ENCODE measurements at places on chromosomes 2 and 18.

- peak; percentile 56 for DNase-seq
These were observed 9.5 kb upstream of the DUSP2 start for GRCh38 chr2:96154506-96155380.

GRCh38 chr2:119474371-119475224 is 42.9 kb downstream of the TMEM37 start:
- DNase-seq, result peak; percentile 46

- DNase-seq, result no peak
These were observed 247.8 kb downstream of the MYT1L start for GRCh38 chr2:2083113-2083758.

GRCh38 chr2:172964511-172965139 is 111.0 kb upstream of the MAP3K20 start:
- no peak for DNase-seq

- peak; percentile 37 for DNase-seq
These were observed 28.4 kb upstream of the RHOB start for GRCh38 chr2:20418519-20418918.

DNA sequence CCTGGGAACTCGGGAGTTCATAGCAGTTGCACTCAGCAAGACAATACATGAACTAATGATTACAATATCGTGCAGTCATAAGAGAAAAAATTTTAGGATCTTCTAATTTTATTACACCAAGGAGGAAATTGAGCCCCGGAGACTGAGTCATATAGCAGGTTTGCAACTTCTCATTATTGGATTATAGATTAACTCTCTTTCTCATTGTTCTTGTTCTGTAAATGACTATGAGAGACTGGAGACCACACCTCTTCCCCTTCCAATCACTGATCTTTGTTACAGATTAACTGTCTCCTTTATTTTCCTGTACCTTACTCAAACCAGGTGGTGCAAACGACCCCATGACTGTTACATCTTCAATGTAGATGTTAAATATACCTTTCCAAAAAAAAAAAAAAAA is 435.8 kb upstream of the DDX18 start:
- DNase-seq, result no peak

Measured in left forelimb (tissue), 1 donor.